ENCODE measurements at places on chromosomes 5 and 9.

GRCh38 chr9:31153250-31153840 is 1231.1 kb upstream of the ACO1 start:
- no peak for DNase-seq

GRCh38 chr9:95003689-95004410 is 277.4 kb downstream of the AOPEP start:
- no peak for DNase-seq

GRCh38 chr5:73218552-73219171 is 45.7 kb downstream of the TMEM174 start:
- DNase-seq: no peak

DNA sequence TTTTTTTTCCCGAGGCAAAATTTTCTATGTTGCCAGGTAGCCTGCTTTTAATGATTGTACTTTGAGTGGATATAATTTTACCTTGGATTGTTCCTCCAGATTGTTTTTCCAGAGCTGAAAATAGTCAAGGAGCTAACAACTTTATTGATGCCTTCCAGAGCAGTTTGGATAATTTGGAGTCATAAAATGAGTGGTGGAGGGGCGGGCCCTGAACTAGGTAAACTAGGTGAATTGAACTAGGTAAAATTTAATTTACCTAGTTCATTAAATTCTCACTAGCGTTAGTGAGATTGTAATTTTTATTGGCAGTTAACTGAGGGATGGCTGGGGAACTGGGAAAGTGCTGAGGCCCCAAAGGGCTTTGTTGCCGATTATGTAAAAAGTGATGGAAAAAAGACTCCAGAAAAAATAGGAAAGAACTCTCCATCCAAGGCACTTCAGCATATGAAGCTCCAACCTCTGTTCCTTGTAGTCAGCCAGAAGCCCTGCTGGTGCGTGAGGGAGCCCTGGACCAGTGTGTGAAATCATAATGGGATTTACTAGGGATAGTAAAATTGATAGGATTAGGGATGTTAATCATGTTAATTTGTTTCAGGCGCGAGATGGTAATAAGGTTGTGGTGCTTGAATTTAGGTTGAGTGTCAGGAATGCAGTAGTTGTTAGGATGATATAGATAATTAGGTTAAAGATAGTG is 1.7 kb downstream of the DNAJC25 start:
- DNase-seq: no peak

GRCh38 chr5:73388740-73389139 is 59.8 kb downstream of the FOXD1 start:
- no peak for DNase-seq

DNA sequence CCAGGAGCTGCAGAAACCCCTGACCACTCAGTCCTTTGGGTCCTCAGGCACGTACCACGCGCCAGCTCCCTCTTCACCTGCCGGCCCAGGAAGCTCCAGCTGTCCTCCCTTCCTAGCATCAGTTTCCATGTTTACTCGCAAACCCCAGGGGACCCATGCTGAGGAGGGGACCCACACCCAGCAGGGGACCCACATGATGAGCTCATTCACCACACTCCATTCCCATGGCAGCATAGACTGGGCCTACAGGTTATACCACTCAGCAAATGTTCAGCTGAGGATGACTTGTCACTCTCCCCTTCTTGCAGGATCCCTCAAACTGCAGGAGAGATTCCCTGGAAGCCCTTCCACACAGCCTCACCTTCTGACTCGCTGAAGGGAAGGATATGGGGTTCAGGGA is 73.5 kb upstream of the GALNT10 start:
- no peak for DNase-seq

- no peak for DNase-seq
These were observed 30.6 kb upstream of the ADAMTS6 start for GRCh38 chr5:65512170-65512937.

DNA sequence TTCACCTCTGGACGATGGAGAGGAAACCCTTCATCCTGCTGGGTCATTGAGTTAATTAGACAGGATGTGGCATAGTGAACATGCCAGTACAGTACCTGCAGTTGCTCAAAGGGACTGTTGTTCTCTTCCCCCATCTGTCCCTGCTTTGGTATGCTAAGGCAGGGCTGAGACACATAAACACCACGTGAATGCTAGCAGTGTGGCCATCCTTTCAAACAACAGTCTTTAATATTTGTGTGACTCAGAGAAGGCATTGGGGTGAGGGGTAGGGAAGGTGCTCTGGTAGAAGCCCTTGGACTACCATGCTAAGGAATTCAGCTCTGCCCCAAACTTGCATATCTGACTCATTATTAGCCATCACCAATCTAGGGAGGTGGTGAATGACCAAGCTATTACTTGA is 180.2 kb upstream of the ZNF618 start:
- peak; percentile 78 for DNase-seq

GRCh38 chr9:99361817-99362216 is 139.7 kb downstream of the SEC61B start:
- no peak for DNase-seq

DNA sequence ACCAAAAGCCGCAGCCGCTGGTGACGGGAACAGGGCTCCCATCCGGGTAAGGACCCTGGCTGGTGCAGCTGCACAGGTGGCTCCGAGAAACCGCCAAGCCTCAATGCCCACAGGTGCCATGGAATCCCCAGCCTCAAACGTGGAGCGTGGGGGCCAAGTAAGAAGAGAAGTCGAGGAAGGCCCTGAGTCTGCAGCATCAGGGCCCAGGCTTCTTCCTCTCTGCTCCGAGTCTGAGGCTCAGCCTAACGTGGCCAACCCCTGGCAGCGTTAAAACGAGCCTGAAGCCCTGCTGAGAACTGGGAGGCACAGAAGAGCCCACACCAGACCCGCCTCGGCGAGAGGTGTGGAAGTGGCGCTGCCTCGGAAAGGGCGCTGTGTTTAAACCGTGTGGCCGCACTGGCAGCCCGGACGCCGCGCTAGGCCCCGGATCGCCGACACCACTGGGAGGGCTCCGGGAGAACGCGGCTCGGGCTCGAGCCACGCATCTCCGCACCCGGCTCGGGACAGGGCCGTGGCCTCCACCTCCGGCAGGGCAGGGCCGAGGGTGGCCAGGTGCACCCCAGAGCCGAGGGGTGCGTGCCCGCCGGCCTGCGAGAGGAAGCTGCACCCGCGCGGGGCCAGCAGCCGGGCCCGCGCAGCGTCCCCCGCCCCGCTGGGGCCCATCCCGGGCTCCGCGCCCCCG is 730 bp downstream of the ZMYND19 start:
- DNase-seq: no peak

GRCh38 chr9:129089246-129089645 is 8.3 kb downstream of the DOLPP1 start:
- DNase-seq: no peak

- no peak for DNase-seq
These were observed 753.9 kb upstream of the PTPRD start for GRCh38 chr9:11366585-11367129.

- no peak for DNase-seq
These were observed 14.7 kb upstream of the MED27 start for GRCh38 chr9:132094314-132094791.

- no peak for DNase-seq
These were observed 78.2 kb downstream of the RAI14 start for GRCh38 chr5:34734326-34734725.

- no peak for DNase-seq
These were observed 22.4 kb downstream of the NMRK1 start for GRCh38 chr9:75065510-75065909.

GRCh38 chr9:134965851-134966250 is 48.1 kb upstream of the FCN1 start:
- no peak for DNase-seq

- DNase-seq: no peak
These were observed 81.1 kb downstream of the JAKMIP2 start for GRCh38 chr5:147701468-147701867.

GRCh38 chr9:82968816-82969215 is 94.1 kb downstream of the RASEF start:
- DNase-seq: no peak

- no peak for DNase-seq
These were observed 13.4 kb upstream of the ZCCHC9 start for GRCh38 chr5:81288021-81288433.

- DNase-seq: no peak
These were observed 999.6 kb upstream of the DMAC1 start for GRCh38 chr9:8799206-8799605.

- no peak for DNase-seq
These were observed 564.0 kb downstream of the PSAT1 start for GRCh38 chr9:78860801-78861475.

DNA sequence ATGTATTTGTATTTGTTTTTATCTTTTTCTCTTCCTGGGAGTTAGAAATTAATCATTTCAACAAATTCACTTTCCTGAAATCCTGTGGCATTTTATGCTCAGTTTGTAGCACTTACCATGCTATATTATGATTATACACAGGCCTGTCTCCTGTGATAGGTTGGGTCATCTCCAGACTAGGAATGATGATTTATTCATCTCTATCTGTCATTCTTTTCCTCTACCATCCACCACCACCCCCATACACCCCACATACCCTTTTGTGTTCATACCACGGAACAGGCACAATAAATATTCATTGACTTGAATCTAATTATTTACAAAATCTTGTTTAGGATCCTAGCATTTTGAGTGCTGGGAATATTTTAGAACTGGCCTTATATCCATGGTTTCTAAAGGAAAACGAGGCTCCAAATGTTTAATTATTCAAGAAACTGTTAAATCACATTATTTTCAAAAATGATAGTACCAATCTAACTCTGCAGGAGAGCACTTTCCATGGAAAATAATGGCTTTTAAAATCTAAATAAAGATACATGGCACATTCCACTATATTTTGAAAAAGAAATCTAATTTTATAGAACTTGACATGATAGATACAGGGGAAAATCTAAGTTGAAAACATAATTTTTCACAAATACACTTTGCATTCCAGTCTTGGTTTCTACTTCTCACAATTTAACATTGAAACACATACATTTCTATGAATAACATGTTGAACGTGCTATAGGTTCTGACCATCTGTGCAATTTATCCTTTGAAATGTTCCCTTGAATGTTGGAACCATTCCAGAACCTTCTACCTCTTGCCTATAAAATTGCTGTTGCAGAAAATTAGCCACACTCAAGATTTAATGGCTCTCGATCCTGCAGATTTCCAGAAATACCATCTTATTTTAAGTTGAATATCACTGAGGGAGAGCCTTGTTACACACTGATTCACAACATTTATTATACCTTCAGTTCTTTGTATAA is 89.3 kb downstream of the STARD4 start:
- DNase-seq: no peak

DNA sequence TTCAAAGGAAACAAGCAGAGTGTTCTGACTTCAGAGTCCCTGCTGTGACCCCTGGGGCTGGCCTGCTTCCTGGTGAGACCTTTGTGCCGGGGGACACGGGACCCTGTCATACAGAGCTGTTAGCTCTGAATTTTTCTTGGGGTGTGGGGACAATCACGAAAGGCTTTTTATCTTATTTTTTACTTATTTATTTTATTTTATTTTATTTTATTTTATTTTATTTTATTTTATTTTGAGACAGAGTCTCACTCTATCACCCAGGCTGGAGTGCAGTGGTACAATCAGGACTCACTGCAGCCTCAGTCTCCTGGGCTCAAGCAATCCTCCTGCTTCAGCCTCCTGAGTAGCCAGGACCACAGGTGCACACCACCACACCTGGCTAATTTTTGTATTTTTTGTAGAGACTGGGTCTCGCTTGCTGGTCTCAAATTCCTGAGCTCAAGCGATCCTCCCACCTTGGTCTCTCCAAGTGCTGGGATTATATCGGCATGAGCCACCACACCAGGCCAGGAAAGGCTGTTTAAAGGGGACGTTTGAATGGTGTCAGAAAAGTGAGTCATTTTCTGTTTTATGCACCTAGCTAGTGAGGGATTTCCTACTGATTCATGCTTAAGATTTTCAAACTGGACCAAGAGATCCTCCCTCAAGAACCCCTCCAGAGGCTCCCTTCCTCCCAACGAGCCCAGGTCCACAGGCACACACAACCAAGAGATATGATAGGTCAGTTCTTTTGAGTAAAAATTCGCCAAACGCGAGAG is 75.7 kb downstream of the OLFM1 start:
- DNase-seq: no peak

GRCh38 chr5:102853680-102854079 is 98.6 kb downstream of the PAM start:
- DNase-seq: no peak

DNA sequence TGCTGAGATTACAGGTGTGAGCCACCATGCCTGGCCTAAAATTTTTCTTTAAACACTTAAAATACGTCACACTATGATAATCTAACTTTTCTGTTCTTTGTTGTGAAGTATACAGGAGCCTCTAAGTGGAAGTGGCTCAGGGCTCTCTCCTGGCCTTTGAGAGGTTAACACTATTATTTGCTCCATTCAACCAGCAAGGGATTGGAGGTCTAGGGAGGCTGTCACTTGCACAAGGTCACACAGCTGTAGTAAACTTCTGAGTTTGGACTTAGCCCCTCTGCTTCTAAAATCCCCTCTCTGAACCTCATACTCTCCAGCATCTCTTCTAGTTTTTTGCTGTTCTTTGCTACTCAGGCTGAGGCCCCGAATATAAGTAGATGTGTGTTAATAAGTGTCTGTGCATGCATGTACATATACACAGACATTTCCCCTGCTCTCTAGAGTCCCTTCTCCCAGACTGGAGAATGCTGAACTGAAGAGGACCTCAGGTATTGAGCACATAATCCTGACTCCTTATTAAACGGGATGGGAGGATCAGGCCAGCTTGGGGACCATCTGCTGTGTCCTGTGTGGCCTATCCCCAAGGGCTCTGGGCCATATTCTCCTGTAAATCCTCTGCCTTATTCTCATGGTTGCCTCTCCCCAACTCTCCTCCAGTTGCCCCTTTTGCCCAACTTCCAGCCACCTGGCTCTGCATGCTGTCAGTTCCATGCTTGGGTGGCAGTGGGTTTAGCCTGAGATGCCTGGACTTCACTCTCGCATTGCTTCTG is 87.0 kb upstream of the SPRY4 start:
- no peak for DNase-seq

- DNase-seq: no peak
These were observed 116.0 kb downstream of the MLLT3 start for GRCh38 chr9:20506099-20506900.

GRCh38 chr5:27290172-27290571 is 251.8 kb upstream of the CDH9 start:
- no peak for DNase-seq

- DNase-seq: no peak
These were observed 28.2 kb downstream of the SLC9A3 start for GRCh38 chr5:496028-496427.

DNA sequence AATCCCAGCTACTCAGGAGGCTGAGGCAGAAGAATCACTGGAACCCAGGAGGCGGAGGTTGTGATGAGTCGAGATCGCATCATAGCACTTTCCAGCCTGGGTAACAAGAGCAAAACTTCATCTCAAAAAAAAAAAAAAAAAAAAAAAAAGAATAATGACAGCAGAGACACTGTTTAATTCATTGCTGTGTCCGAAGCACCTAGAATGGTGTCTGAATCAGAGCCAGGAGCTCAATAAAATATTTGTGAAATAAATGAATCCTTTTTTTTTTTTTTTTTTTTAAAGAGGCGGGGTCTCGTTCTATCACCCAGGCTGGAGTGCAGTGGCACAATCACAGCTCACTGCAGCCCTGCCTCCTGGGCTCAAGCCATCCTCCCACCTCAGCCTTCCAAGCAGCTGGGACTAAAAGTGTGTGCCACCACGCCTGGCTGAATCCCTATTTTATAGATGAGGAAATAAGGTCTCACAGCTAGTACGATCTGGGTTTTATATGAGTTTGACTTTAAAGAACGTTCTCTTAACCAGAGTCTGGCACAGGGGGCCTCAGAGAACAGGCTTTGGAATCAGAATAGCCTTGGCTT is 47.8 kb downstream of the THOC3 start:
- DNase-seq: no peak
